ENCODE measurements at places on chromosomes 1 and 21. TPM values are rescaled to one million over a fixed set of nuclear protein-coding genes. Genes with fewer than 3 reads are reported as not detected.

DNA sequence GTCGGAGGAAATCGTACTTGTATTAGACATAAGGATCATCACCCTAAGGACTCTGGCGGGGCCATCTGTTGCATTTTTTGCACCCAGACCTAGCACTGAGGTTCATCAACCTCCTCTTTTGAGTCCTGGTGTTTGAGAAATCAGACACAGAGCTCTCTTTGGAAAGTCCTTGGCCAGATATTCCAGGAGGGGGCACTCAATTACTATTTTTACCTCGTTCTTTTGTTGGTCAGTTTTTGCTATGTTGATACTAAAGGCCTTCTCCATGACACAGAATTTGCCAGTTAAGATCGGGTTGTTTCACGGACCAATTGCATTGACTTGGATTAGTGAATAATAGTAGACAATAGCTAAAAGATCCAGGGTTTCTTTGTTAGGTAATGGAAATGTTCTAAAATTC, 711.2 kb downstream of the KCNT2 start:
- no peaks in the 10 kb centered on the region for H3K27me3 ChIP-seq
- DNase-seq: no peak
- H3K4me1 ChIP-seq: no peaks in the 10 kb centered on the region
- H3K27ac ChIP-seq: no peak overlapping the region
- H3K36me3 ChIP-seq: no peaks in the 10 kb centered on the region

- no peaks in the 10 kb centered on the region for H3K36me3 ChIP-seq
- no peak overlapping the region for H3K4me3 ChIP-seq
- peaks cover 22% of the 10 kb centered on the region for H3K4me1 ChIP-seq
- no peaks in the 10 kb centered on the region for H3K27me3 ChIP-seq
These were observed 22.3 kb downstream of the SLC9A1 start for GRCh38 chr1:27132624-27133023.

DNA sequence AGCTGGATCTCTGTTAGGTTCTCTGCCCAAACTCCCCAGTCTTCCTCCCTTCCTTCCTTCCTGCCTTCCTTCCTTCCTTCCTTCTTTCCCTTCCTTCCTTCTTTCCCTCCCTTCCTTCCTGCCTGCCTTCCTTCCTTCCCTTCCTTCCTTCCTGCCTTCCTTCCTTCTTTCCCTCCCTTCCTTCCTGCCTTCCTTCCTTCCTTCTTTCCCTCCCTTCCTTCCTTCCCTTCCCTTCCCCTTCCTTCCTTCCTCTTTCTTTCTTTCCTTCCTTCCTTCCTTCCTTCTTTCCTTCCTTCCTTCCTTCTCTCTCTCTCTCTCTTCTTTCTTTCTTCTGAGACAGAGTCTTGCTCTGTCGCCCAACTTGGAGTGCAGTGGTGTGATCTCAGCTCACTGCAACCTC, 8.7 kb upstream of the LSM10 start:
- no peaks in the 10 kb centered on the region for H3K27me3 ChIP-seq
- H3K4me1 ChIP-seq: no peaks in the 10 kb centered on the region
- no peak overlapping the region for H3K27ac ChIP-seq
- no peak for DNase-seq
- H3K36me3 ChIP-seq: no peaks in the 10 kb centered on the region

Gene GPR37L1
- not detected for total RNA-seq

Gene MARK1
- total RNA-seq: not detected

DNA sequence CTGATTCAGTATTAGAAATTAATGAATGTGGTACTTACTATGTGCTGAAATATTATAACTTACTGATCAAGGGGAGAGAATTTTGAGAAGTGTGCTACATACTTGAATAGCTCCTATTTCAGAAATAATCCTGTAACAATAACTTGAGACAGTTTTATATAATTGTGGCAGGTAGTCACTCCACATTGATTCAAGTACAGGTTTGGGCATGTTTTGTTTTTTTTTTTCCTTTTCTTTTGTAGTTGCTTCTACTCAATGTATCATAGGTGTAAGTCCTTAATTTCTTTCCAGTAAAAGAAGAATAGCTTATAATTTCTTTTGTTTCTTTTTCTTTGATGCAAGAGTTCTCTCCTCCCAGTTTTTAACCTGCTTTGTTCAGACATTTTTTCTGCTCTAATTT, 86.1 kb upstream of the ADGRL2 start:
- no peak for DNase-seq
- H3K4me3 ChIP-seq: no peak overlapping the region
- H3K27ac ChIP-seq: no peak overlapping the region
- no peaks in the 10 kb centered on the region for H3K27me3 ChIP-seq
- H3K4me1 ChIP-seq: no peaks in the 10 kb centered on the region

Gene PIGC
- total RNA-seq: 49.2 TPM

DNA sequence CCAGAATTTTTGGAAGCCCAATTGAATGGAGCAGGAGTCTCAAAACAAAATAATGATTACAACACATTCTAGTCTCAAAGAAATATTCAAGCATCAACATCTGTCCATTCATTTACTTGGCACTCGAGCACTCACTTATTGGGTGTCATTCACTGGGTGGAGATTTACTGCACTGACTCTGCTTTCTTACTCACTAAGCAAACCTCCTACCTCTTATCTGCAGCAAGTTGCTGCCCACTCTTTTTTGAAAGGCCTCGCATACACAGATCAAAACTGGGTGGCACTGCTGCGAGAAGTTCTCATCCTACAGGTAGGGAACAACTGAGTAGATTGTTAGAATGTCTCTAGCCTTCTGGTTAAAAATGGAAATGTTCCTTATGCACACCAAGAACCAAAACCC, 18.0 kb downstream of the RHBDL2 start:
- H3K4me1 ChIP-seq: no peaks in the 10 kb centered on the region
- H3K27ac ChIP-seq: no peak overlapping the region
- no peak for DNase-seq
- H3K27me3 ChIP-seq: no peaks in the 10 kb centered on the region
- no peak overlapping the region for H3K4me3 ChIP-seq

Gene TFF3
- not detected for total RNA-seq

- DNase-seq: no peak
- H3K4me1 ChIP-seq: no peaks in the 10 kb centered on the region
- H3K4me3 ChIP-seq: no peak overlapping the region
- no peaks in the 10 kb centered on the region for H3K36me3 ChIP-seq
These were observed 154.1 kb upstream of the TMEM51 start for GRCh38 chr1:14999441-14999840.

GRCh38 chr1:47594627-47595026, 156.8 kb downstream of the FOXD2 start:
- H3K4me3 ChIP-seq: no peak overlapping the region
- no peaks in the 10 kb centered on the region for H3K4me1 ChIP-seq
- H3K27me3 ChIP-seq: peaks cover 6% of the 10 kb centered on the region
- H3K27ac ChIP-seq: no peak overlapping the region
- H3K36me3 ChIP-seq: no peaks in the 10 kb centered on the region
- no peak for DNase-seq

DNA sequence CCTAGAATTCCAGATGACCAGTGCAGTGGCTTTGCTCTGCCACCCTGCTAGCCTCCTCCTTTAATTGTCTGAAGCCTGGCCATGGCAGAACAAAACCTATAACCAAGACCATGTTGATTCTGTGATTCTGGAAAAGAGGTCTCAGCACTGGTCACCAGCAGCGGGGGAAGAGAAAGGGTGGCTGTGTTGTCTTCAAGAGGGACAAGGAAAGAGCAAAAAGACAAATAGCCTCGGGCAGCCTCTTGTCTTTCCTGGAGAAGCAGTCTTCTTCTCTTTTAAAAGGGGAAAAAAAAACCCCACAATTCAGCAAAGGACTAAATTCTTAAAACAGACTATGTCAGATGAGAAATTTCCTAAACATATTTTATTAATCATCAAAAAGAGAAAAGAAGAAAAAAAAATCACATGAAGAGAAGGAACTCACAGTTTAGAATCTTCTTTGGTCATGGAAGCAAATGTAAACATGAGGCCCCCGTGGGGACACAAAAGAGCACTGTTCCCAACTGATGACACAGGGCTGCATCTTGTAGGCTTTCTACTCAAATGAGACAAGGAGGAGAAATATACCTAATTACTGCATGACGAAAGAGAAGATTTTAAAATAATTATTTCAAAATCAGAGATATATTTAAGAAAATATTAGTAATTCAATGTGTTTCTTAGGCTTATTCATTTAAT, 36.3 kb upstream of the RAP1GAP start:
- H3K4me3 ChIP-seq: no peak overlapping the region
- H3K27ac ChIP-seq: no peak overlapping the region
- no peaks in the 10 kb centered on the region for H3K4me1 ChIP-seq
- DNase-seq: no peak
- peaks cover 62% of the 10 kb centered on the region for H3K36me3 ChIP-seq

DNA sequence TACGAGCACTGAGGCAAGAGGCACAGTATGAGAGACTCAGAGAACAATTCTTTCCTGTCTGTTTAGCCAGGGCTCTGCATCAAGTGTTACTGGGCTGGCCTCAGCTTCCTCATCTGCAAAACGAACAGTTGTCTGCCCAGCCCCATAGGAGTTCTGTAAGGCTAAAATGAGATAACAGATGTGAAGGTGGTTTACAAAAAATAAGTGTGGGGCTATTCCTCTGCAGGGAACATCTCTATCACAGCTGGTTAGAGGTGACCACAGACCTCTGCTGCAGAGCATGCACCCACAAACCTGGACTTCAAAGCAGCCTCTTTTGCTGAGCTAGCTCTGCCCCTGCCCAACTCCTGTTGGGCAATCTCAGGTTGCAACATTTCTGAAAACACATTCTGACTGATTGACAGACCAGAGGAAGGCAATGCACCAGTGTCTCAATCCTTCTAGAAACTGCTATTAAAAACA, 10.5 kb upstream of the OLIG1 start:
- no peaks in the 10 kb centered on the region for H3K4me1 ChIP-seq
- H3K27me3 ChIP-seq: no peaks in the 10 kb centered on the region
- no peak for DNase-seq
- H3K36me3 ChIP-seq: no peaks in the 10 kb centered on the region
- no peak overlapping the region for H3K4me3 ChIP-seq

Gene GPR25
- 7.7 TPM for total RNA-seq
